SK-MEL-5 (cell line): ENCODE measurements at places on chromosomes 16 and 17.
A peak's percentile ranks its signal among the peaks of the same experiment; 100 is the strongest.

DNA sequence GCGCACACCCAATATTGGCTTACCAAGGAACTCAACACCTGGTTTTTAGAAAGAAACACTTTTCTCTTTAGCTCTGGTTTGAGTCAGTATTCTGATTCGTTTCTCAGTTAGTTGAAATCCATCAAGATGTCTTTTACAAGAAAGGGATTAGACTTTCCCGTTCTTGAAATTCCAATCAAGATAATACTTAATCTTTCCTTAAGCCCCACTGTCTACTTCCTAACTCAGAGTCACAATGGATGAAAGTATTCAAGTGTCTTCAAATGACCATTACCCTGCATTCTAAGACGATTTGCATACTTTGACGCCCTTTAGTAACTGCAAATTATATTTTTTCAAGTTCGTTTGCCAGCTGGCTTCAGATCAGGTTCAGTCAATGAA, 189.8 kb downstream of the USP22 start:
- DNase-seq = no peak

- DNase-seq = no peak
Observed at GRCh38 chr16:14303182-14303618, 232.1 kb downstream of the MRTFB start.

GRCh38 chr17:7837408-7838088, 3.5 kb downstream of the KDM6B start:
- DNase-seq = no peak

GRCh38 chr16:72989579-72990551, 58.1 kb downstream of the ZFHX3 start:
- no peak for DNase-seq

GRCh38 chr17:59469786-59470485, 95.5 kb upstream of the DHX40 start:
- no peak for DNase-seq

DNA sequence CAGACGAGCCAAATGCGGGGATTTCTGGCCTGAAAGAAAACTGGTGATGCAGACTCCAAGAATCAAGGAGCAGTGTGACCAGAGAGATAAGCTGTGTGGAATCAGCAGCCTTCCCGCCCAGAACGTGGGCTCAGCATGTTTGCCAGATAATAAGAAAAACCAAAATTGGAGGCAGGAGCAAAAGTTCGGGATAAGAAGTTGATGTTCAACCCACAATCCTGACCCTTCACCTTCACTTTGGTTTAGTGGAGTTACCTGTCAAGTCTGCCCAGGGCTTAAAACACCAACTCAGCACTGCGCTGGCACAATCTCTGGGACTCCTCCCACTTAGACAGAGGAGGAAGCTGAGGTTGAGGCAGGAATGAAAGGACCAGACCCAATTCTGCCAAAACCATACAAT, 3.1 kb downstream of the SLC43A2 start:
- no peak for DNase-seq

GRCh38 chr16:81220349-81220748, 18.1 kb upstream of the BCO1 start:
- DNase-seq = no peak

DNA sequence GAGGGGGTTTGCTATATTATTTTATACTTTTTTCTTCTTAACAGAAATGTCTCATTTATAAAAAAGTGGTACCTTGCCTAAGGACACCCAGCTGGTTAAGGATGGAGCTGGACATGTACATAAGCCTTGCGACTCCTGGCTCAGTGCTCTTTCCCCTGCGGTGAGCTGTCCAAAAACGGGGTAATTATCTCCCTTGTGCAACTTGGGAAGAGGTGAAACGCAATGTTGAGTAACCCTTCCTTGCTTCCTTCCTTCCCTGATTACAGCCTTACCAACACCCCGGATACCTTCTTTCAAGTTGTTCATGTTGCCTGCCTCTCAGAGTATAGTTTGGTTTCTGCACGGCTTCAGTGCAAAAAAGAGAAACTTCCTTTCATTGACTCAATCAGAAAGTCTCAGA, 94.1 kb upstream of the XYLT1 start:
- no peak for DNase-seq

DNA sequence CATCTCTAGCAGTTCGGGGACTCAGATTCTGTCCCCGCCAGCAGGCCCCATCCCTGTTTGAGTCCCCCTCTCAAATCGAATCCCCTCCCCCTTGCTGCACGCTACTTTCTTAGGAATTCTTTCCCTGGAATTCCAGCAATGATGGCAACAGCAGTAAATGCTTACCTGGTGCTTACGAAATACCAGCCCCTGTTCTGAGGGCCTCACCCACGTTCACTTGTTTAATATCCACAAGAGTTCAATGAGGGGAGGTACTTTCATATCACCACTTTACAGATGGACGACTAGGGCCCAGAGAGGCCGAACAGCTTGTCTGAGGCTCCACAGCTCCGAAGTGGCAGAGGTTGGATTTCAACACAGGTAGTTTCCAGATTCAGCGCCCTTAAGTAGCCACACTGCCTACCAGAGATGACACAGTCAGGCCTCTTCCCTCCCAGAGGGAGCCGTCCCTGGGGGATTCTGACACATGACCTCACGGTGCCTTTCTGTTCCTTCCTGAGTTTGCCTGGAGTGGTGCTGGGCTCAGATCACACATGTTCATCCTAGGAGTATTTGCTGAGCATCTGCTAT, 120.7 kb upstream of the GSE1 start:
- DNase-seq = no peak

GRCh38 chr16:17557480-17557879, 86.7 kb upstream of the XYLT1 start:
- no peak for DNase-seq

GRCh38 chr17:63792055-63792729, 18.2 kb downstream of the DDX42 start:
- no peak for DNase-seq

DNA sequence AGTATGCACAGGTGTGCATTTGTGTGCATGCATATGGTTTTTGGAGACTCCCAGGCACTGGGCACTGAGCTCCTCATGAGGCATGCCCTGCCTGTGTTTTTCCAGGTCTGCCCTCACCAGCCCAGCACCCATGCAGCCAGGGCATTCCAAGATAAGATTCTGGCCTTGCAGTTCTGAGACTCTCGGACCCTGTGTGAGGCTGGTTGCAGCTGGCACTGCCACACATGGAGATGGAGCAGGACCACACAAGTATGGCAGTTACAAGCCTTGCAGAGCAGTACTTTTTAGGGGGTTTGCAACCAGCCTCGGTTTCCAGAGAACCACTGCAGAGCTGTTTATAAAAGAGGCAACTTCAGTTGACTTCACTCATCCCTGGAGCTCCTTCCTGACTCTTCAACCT, 10.2 kb downstream of the SLC6A2 start:
- no peak for DNase-seq

- no peak for DNase-seq
Observed at GRCh38 chr16:59632276-59632855, 898.2 kb upstream of the GOT2 start.

- no peak for DNase-seq
Observed at GRCh38 chr17:206941-207560, 25.6 kb upstream of the DOC2B start.

- no peak for DNase-seq
Observed at GRCh38 chr17:57678393-57678792, 66.7 kb downstream of the CCDC182 start.

DNA sequence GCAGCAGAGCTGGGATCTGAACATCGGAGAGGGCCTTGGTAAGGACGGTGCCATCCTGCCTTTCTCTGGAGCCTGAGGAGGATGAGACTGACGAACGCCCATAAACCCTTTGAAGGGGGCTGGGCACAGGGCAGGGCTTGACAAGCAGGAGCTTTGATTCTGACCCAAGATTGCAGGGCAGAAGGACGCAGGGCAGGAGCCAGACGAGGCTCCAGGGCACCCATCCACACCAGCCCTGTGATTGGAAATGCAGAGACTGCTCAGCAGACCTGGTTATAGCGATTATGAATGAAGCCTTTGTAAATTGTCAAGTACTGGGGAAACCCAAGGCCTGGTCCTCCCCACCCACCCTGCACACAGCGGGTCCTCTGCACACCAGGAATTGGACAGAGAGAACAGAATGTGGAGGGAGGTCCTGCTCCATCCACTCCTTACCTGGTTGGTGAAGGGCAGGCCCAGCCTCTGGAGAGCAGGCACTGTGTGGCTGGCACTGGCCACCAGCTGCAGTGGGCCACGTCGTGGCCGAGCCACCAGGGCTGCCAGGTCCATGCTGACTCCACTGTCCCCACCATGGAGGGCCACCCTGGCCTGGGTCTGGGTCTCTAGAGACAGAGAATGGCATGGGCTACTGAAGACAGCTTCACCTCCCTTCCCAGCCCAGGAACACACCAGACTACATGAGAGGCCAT, 68.8 kb downstream of the RMI2 start:
- peak; percentile 66 for DNase-seq

DNA sequence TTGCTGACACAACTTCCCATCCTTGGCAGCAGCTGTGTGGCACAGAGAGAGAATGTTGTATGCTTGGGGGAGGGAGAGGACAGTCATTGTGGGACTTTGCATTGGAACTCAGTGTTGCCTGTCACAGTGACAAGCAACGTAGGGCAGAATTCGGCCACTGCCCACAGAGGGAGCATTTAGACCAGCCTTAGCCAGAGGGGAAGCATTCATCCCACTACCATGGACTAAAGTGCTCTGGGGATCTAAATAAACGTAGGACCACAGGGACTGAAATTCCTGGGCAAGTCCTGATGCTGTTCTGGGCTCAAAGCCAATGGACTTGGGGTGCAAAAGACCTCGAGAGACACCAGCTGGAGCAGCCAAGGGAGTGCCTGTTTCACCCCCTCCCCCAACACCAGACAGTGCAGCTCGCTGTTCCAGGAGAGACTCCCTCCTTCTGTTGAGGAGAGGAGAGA, 44.9 kb downstream of the ABCA8 start:
- peak; percentile 47 for DNase-seq

DNA sequence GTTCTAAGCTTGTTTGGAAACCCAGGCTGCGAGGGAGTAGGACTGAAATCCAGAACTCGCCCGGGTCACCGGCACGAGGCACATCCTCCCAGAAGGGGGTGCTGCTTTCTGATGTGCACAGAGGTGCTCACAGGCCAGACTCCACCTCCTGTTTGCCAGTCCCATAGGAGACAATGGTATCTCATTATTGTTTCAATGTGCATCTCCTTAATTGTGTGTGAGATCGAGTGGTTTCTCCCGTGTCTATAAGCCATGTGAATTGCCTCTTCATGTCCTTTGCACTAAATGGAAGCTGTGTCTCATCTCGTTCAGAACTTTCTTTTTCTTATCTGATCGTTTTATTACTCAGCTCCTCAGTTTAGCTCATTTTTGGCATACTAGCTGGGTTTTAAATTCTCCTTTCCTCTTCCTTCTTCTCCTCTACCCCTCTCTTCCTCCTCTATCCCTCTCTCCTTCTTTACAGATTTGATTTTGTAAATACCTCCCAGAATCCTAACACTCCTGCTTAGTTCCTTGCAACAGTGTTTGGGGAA, 32.1 kb upstream of the PRKCB start:
- peak; percentile 63 for DNase-seq

DNA sequence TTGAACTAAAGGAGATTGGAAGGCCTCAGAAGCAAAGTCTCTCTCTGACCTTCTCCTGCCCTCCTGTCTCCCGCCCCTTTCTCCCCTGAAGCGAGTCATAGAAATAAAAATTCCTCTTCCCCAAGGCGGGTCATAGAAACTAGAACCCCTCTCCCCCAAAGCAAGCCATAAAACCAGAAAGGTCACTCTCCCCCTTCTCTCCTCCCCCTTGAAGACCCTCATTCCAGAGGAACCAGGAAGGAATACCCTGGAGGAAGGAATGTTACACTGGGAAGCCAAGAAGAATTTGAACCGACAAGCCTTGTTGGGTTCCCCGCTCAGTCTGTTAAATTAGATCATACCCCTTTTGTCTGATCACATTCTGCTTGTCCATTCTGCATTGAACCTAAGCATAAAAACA, 2.7 kb upstream of the GJC1 start:
- DNase-seq = no peak

GRCh38 chr16:71364133-71364681, 5.7 kb downstream of the CALB2 start:
- DNase-seq = no peak

- DNase-seq = no peak
Observed at GRCh38 chr17:59465949-59466307, 99.5 kb upstream of the DHX40 start.

GRCh38 chr16:49250689-49251088, 30.9 kb downstream of the CBLN1 start:
- DNase-seq = no peak

GRCh38 chr16:22633799-22634198, 123.1 kb downstream of the NPIPB5 start:
- DNase-seq = no peak

DNA sequence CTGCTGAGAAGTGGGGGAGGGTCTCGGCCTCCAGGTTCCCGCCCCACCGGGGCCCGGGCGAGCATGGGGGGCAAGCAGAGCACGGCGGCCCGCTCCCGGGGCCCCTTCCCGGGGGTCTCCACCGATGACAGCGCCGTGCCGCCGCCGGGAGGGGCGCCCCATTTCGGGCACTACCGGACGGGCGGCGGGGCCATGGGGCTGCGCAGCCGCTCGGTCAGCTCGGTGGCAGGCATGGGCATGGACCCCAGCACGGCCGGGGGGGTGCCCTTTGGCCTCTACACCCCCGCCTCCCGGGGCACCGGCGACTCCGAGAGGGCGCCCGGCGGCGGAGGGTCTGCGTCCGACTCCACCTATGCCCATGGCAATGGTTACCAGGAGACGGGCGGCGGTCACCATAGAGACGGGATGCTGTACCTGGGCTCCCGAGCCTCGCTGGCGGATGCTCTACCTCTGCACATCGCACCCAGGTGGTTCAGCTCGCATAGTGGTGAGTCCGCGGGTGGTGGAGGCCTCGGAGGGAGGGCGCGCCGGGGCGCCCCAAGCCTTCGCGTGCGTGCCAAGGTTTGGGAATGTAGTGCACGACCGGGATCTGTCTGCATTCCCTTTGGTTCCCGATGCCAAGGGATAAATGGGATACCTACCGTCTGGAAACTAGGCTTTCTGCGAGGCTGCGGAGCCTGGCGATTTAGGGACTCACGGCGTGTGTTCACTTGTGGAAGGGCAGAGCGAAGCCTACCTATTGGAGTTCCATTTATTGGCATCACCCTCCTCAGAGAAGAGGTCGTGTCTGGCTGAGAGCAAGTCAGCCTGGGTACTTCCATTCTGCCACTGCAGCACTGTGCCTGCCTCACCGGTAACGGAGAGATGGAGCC, 1.0 kb downstream of the ZNRF1 start:
- DNase-seq = no peak
